AG09319 (cell line): ENCODE measurements at places on chromosomes 5 and 9.

GRCh38 chr5:759111-759751, 25.3 kb downstream of the ZDHHC11B start:
- DNase-seq = no peak

DNA sequence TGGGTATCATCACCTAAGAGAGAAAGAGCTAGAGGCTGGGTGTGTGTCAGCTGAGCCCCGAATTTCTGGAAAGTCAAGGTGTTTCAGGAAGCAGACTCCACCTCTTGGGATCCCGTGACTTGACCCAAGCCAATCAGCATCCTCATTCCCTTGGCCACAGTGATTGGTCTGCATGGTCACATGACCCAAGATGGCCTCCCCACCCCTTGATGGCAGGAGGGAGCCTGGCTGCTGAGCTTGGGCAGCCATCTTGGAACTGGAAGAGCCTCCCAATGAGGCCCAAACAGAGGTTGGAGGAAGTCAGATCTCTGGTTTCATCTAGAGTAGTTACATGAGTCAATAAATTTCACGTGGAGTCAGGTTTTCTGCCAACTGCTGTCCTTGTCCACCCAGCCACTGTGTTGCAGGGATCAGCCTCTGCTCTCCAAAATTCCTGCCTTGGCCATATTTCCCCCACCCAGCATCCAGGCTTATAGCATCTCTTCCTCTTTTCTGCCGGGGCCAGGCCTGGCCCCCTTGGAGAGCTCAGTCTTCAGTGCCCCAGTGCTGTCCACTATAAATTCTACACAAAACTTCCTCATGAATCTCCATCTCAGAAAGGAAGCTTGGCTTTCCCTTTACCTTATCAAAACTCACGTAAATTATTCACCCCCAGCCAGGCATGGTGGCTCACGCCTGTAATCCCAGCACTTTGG, 17.2 kb upstream of the SUSD3 start:
- no peak for DNase-seq

DNA sequence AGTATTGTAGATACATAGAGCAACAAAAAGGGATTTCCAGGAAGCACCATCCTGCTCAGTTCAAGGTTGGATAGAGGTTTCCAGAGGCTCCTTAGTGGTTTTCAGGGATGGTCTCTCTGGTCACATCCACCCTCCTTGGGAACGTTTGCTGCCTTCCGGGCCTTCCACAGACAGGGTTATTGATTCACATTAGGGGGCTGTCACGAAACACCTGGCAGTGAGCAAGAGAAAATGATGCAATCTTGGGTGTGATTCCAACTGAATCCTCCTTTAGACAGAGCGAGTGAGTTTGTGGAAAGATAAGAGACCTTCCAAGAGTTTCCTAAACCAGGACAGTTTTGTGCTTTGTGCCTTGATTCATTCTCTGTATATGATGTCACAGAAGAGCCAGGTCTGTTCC, 43.8 kb upstream of the CTSL start:
- no peak for DNase-seq

GRCh38 chr5:98734646-98735045, 38.8 kb upstream of the RGMB start:
- no peak for DNase-seq

DNA sequence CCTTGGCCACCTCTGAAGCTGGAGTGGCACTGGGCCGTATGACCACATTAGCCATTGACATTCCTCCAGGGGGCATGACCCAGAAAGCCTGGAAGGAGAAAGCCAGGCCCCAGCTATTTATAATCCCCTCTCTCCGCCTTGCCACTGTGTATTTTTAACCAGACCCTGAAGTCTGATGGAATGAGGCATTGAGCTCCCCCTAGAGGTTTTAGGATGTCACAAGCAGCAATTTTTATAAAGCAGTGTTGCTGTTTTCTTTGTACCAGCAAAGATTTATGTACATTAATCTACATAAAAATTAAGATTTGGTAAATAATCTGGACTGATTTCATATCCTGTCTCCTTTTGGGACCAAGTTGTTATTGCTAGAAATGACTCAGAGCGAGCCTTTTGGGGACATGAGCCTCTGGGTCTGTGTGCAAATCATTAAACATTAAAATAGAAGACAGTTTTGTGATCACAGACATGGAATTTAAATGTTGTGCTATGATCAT, 127.1 kb downstream of the TRIO start:
- DNase-seq = no peak

GRCh38 chr5:174284873-174285272, 239.4 kb downstream of the NSG2 start:
- DNase-seq = no peak

GRCh38 chr9:132783006-132783405, 95.1 kb downstream of the AK8 start:
- no peak for DNase-seq

DNA sequence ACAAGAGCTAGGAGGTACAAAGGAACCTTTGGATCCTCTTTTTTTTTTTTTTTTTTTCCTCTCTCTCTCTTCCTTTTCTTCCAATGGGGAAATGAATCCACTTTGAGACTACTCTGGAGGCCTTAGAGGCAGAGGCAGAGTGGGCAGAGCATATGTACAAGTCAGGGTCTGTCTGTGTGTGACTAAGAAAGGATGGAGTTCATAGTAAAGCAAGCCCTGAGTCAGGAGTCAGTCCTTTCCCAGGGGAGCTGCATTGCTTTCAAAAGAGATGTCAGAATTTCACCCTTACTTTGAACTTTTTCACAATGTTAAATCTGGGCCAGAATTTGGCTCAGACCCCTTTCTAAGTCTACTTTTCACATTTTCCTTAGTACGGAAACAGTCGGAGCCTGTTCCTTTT, 792.4 kb upstream of the C9orf72 start:
- no peak for DNase-seq

DNA sequence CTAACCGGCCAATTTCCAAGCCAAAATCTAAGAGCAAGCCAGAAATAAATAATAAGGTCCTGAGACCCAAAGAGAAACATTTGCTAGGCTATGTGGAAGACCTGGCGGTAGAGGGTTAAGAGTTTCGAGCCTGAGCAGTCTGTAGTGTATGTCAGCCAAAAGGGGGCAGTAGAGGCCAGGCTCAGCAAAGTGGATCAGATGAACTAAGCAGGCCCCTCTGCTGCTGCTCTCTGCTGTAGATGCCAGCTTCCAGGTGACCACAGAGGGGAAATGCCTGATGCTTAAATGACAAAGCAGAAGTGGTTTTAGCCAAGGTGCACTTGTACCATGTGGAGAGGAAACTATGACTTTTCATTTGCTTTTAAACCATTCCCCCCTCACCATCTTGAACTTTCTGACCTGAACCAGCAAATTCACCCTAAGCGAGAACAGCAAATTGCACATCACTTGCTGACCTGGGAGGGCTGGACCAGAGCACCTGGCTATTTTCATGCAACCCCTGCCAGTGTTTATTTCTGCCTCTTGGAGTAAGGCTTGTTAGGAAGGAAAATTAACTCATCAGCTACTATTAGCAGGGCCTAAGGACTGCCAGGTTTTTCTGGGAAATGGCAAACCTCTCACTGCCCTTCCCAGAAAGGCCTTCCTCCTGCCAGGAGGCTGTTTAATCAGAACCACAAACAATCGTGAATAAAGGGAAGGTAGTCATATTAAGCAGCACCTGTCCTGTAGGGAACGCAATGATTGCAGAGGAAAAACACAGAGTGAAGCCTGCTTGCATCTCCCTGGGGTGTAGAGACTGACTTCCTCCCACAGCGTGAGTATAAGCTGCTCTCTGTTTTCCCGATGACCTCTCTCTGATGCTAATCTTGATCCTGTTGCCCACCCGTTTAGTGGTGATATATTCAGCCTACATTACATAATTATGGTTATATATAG, 818.2 kb downstream of the TLR4 start:
- DNase-seq = peak; percentile 7

DNA sequence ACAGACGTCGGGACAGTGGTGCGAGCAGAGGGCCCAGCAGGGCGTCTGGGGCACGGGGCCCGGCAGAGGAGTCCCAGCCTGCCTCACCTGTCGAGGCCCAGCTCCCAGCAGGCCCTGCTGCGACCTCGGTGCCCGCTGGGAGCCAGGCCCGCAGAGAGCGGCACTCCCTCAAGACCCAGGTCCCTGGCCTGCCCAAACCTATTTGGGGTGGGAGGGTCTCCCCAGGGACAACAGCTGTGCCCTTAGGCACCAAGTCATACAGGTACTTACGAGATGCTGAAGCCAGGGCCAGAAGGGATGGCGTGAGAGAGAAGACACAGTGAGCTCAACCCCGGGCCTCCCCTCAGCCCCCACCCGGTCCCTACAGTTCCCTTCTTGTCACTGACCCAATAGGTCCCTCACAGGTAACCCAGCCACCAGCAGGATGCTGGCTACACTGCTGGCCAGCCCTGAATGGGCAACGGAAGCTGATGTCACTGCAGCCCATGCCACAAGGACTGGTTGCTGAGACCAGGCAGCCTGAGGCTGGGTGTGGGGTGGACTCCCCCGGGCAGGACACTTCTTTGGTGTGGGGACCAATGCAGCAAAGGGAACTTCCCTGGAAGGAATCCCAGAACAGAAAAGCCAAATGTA, 3.7 kb downstream of the NSMF start:
- no peak for DNase-seq

- DNase-seq = peak; percentile 19
Observed at GRCh38 chr9:132669319-132669697, 475 bp downstream of the DDX31 start.

DNA sequence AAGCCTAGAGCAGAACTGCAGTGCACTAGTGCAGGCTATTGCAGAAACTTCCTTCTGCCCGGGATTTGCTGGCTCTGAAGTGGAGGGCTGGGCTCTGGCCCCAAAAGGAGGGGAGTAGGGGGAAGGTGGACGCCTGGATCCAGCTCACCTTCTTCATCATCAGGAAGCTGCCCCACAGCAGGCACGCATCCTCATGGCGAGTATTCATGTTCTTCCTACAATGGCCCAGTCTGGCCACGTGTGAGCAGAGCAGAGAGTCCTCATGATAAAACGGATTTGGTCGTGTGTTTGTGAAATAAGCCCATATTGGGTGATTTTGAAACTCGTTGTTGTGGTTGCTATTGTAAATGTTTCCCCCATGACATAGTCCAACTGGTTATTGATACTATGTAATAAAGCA, 8.2 kb upstream of the GLIPR2 start:
- no peak for DNase-seq

GRCh38 chr5:144731786-144732185, 561.1 kb downstream of the KCTD16 start:
- DNase-seq = no peak

DNA sequence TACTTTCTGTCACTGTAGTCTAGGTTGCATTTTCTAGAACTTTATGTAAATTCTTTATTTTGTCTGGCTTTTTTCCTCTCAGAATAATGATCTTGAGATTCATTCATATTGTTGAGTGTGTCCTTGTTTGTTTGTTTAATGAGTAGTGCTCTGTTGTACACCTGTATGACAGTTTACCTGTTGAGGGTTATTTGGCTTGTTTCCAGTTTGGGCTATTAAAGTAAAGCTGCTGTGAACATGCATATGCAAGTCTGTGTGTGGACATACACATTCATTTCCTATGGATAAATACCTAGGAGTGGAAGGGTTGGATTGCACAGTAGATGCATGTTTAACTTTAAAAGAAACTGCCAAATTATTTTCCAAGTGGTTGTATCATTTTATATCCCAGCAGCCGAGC, 30.4 kb downstream of the MVB12B start:
- DNase-seq = no peak

DNA sequence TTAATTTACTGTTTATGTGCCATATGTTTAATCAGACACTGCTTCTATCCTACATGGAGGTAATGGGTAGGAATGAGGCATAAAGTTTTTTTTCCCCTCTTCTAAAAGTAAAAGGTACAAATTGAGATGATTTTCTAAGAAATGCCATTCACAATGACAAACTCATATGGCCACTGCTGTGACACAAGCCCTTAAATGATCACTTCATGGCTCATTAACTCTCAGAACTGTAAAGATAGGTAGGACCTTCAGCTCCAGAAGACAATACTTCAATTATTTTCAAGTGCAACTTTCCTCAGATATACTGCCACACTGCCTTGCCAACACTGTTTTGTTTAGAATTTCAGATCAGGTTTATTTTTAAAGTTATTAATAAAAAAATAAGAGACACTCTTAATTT, 362.9 kb upstream of the ZNF608 start:
- DNase-seq = no peak

DNA sequence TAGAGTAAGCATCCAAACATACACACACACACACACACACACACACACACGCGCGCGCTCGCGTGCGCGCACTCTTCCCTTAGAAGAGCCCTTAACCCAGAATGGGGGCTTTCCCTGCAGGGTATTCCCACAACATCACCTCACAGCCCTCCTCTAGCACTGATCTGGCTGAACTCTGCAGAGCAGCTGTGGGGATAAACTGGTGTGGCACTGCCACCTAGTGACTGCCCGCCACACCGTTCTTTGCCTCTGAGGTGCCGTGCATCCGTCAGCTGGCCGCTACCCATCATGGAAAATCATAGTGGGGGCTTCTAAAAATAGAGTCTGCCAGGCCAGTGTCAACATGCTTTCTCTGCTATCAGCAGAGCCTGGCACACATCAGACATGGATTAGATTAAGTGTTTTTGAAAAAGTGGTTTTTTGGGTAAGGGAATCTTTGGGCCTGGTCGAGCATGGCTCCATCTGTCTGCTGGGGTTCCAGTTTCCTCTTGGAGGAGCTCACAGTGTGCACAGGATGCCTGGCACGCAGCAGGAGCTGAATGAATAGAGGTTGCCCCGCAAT, 88.1 kb downstream of the KCNN2 start:
- DNase-seq = peak; percentile 15

DNA sequence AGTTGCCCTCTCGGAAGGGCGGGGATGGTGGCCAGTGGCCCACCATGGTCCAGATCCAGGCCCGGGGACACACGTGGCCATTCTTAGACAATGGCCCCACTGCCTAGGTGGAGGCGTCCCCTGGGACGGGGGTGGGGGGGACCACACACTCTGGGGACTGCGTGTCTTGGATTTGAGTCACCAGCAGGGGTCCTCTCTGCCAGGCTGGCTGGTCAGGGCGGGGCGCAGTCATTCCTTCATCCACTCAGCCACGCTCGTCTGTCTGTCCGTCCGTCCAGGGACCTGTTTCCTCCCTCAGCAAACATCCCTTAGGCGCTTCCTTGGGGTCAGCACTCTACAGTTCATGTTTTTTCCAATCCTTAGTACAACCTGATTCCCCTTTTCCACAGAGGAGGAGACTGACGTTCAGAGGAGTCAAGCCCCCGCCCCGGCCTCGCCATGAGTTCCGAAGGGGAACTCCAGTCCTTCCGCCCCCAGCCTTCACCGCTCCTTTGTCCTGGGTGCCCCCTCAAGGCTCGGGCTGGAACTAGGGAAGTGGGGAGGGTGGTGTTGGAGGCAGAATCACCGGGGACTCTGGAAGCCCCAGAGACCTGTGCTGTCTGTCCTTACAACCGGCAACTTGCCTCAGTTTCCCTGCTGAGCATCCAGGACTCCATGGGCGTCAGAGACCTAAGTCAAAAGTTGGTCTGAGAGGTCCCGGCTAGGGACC, 276.6 kb upstream of the MVB12B start:
- DNase-seq = no peak

- DNase-seq = no peak
Observed at GRCh38 chr5:68884883-68885282, 208.9 kb upstream of the SLC30A5 start.

GRCh38 chr9:27340961-27341511, 44.1 kb upstream of the EQTN start:
- no peak for DNase-seq
